ENCODE measurements at places on chromosomes 4 and X.
A peak's percentile ranks its signal among the peaks of the same experiment; 100 is the strongest.

DNA sequence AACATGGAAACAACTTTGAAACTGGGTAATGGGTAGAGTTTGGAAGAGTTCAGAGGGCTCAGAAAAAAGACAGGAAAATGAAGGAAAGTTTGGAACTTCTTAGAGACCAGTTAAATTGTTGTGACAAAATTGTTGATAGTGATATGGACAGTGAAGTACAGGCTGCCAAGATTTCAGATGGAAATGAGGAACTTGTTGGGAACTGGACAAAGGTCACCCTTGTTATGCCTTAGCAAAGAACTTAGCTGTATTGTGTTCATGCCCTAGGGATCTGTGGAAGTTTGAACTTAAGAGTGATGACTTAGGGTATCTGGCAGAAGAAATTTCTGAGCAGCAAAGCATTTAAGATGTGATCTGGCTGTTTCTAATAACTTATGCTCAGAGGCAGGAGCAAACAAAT, 5.1 kb upstream of the ARL13A start:
- no peak for DNase-seq

DNA sequence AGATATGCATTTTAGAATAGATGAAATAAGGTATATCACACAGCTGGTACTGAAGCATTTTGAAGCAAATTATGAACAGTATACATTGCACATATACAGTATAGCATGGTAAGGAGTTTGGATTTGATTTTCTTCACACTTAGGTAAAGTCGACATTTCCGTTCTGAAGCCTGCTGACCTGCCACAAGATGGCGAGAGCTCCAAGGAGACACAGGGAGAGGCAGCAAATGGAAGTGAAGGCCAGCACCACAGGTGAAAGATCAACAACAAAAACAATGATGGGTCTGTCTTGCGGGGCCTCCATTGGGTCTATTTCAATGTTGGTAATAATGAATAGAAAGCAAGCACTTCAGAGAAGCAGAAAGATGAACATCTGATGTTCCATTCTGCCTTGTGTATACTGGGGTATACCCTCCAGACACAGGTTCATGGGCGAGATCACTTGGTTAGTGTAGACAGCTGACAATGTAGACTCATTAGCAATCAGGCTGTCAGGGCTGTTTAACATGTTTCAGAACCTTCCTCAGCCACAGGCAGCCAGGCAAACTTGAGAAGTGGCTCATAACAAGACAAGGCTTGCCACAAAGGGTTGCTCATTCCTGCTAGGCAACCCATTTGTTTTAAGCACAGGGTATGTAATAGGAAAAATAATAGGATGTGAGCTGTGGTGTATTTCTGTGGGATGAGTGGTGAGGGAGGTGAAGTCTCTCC, 21.4 kb upstream of the NOX1 start:
- peak; percentile 29 for DNase-seq

- DNase-seq: no peak
Observed at GRCh38 chr4:136328131-136328530, 1204.2 kb downstream of the PCDH18 start.

DNA sequence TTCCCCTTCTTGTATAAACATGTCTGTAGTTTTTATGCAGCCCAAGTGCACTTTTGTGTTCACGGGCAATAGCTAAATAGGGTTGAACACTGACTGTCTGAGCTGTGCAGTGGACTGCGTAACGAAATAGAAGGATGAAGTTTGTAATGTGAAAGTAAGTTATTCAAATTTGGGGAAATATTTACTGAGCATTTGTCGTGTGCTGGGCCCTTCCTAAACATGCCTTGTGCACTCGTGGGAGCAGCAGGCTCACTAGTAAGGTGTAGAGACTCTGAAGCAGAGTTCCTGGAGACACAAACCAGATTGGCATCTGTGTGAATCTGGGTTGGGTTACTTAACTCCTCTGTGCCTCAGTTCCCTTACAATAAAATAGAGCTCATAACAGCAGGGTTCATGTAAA, 51.7 kb upstream of the C1QTNF7 start:
- no peak for DNase-seq

DNA sequence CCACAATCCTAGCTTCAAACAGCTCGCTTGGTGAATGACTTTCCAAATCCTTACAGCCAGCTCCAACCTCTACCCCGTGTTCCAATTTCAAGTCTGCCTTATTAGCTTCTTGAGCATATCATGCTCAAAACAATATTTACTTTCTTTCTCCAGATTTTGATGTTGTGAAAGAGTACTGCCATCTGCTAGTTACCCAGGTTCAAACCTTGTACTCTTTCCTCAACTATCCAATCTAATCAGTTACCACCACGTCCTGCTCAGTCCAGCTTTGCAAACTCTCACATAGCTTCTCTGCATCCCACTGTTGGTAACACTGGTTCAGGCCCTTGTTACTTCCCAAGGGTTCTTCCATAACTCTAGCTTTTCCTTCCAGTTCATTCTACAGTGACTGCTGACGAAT, 179.1 kb downstream of the NR3C2 start:
- no peak for DNase-seq

- DNase-seq: peak; percentile 46
Observed at GRCh38 chr4:89242864-89243732, 64.5 kb downstream of the GPRIN3 start.

GRCh38 chr4:76984127-76984526, 34.6 kb downstream of the SEPTIN11 start:
- DNase-seq: peak; percentile 77

Measured in hematopoietic multipotent progenitor cell treated with erythropoietin and hydrocortisone succinate and interleukin-3 and kit ligand, for 4 days (in vitro differentiated cells).